ENCODE measurements at places on chromosomes 16 and 17.

DNA sequence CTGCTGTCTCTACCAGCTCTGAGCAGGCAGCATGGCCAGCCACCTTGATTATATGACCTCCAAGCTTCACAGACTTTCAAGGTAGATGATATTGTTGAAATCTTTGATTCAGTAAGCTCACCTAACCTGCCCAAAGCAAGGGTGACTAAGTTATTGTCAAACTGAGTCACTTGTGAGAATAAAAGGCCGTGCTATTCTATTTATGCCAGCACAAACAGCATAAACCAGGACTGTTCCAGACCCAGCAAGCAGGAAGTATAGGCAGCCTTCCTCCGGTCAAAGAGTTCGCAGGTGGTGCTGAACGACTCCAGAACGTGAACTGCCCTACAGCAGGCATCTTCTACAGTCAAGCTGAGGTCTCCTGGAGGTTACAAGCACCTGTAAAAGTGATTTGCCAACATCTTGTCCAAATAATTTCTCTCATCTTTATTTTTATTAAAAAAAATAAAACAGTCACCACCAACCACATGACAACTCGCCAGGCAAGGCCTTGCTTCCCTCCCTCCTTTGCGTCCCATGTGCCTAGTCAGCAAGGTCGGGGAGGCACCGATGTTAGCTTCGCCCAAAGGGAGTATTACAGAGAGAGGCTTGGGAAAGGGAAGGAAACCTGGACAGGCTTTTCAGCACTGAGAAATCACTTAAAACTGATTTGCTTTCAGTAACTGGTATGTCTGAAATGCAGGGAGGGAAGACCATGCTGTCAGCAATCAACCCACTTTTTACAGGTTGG lies 10.8 kb downstream of the ARL2BP start:
- DNase-seq = peak; percentile 16
- no peak overlapping the region for H3K4me3 ChIP-seq
- H3K36me3 ChIP-seq = peaks cover 20% of the 10 kb centered on the region
- no peak overlapping the region for H3K27ac ChIP-seq
- no peaks in the 10 kb centered on the region for H3K27me3 ChIP-seq

- H3K27me3 ChIP-seq = peaks cover 12% of the 10 kb centered on the region
- H3K4me3 ChIP-seq = no peak overlapping the region
- no peaks in the 10 kb centered on the region for H3K4me1 ChIP-seq
- no peaks in the 10 kb centered on the region for H3K36me3 ChIP-seq
These were observed 393.2 kb upstream of the MAF start for GRCh38 chr16:79993629-79994209.

DNA sequence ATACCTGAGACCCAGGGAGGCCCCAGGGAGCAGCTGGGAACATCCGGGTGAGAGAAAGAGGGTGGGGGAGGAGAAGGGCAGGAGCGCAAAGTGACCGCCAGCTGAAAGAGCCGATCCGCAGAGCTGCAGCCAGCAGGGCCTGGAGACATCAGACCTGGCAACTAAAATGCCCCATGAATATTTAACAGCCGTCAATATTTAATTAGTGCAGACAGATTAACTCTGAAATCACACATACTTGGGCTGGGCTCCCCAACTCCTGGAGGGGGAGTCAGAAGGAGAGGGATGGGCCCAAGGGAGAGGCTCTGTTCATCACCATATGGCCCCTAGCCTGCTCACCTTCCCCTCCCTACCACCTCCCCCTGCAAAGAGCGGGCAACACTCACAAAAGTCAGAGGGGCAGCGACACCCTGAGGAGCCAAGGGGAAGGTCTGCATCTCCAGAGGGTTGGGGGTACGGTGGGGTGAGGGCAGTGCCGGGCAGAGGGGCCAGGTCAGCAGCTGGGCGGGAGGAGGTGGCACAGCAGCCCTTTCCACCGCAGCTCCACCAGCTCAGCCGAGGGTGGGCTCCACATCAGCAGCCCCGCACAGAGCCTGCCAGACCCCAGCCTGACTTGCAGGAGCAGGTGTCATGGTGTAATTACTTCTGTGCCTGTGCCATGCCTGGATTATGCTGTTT lies 61.9 kb upstream of the CCL1 start:
- peaks cover 2% of the 10 kb centered on the region for H3K4me1 ChIP-seq
- H3K27ac ChIP-seq = no peak overlapping the region
- no peak for DNase-seq
- no peaks in the 10 kb centered on the region for H3K36me3 ChIP-seq
- peaks cover 70% of the 10 kb centered on the region for H3K27me3 ChIP-seq

- peaks cover 63% of the 10 kb centered on the region for H3K4me1 ChIP-seq
- peak overlapping the region; percentile 85 for H3K27ac ChIP-seq
- peak overlapping the region; percentile 70 for H3K4me3 ChIP-seq
- peaks cover 22% of the 10 kb centered on the region for H3K36me3 ChIP-seq
These were observed 64.6 kb downstream of the PLCG2 start for GRCh38 chr16:81843683-81844082.

- no peak overlapping the region for H3K4me3 ChIP-seq
- no peak overlapping the region for H3K27ac ChIP-seq
- DNase-seq = no peak
- H3K4me1 ChIP-seq = peaks cover under 1% of the 10 kb centered on the region
These were observed 27.4 kb downstream of the MYH11 start for GRCh38 chr16:15829460-15829859.

- no peak for DNase-seq
- H3K27ac ChIP-seq = no peak overlapping the region
- H3K36me3 ChIP-seq = no peaks in the 10 kb centered on the region
- no peak overlapping the region for H3K4me3 ChIP-seq
- H3K27me3 ChIP-seq = peaks cover 25% of the 10 kb centered on the region
These were observed 20.5 kb upstream of the FA2H start for GRCh38 chr16:74795104-74795503.

DNA sequence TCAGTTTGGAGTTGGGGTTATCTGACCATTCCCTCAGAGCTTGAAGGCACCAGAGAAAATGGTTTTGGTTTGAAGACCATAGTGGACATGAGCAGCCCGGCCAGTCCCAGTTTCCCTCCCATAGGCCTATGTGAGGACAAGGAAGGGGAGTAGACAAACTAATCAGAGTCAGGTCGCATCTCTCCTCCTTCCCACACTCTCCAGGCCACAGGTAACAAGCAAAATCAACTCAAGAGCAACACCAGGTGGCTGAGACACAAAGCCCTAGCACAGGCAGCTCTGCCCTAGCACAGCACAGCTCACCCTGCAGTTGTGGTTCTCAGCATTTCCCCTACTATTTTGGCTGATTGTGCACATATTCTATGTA lies 7.2 kb downstream of the SUPT4H1 start:
- peak overlapping the region; percentile 83 for H3K4me3 ChIP-seq
- H3K27ac ChIP-seq = peak overlapping the region; percentile 98
- peaks cover 92% of the 10 kb centered on the region for H3K36me3 ChIP-seq
- H3K4me1 ChIP-seq = peaks cover 92% of the 10 kb centered on the region
- H3K27me3 ChIP-seq = no peaks in the 10 kb centered on the region
- peak; percentile 87 for DNase-seq

GRCh38 chr17:77120868-77121267 lies 19.9 kb upstream of the SEC14L1 start:
- no peaks in the 10 kb centered on the region for H3K27me3 ChIP-seq
- H3K4me3 ChIP-seq = no peak overlapping the region
- H3K4me1 ChIP-seq = peaks cover 23% of the 10 kb centered on the region
- DNase-seq = no peak

DNA sequence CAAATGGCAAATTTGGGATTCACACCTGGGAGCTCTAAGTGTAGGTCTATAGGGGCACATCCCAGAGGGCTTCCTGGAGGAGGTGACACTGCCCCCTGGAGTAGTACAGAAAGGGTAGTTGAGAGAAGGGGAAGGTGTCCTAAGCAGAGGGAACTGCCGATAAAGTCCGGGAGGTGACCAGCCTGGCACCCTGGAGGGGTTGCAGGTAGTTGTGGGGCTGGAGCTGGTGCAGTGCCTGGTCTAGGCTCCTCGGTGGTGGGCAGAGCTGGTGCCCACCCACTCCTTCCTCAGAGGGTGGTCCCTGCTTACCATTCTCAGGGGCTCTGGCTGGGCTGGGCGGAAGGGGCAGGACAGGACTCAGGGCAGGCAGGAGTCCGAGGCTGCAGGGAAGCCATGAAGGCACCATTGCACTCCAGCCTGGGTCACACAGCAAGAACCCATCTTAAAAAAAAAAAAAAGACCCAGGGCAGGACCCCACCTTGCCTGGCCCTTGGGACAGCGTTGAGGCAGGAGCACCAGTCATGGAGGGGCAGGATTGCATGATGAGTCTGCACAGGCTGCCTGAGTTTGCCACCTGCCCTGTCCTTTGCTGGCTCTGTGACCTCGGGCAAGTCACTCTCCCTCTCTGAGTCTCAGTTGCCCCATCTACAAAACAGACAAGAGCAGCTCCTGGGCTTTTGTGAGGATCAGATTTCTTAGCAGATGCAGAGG lies 43.8 kb downstream of the LAT start:
- no peaks in the 10 kb centered on the region for H3K27me3 ChIP-seq
- H3K36me3 ChIP-seq = no peaks in the 10 kb centered on the region

DNA sequence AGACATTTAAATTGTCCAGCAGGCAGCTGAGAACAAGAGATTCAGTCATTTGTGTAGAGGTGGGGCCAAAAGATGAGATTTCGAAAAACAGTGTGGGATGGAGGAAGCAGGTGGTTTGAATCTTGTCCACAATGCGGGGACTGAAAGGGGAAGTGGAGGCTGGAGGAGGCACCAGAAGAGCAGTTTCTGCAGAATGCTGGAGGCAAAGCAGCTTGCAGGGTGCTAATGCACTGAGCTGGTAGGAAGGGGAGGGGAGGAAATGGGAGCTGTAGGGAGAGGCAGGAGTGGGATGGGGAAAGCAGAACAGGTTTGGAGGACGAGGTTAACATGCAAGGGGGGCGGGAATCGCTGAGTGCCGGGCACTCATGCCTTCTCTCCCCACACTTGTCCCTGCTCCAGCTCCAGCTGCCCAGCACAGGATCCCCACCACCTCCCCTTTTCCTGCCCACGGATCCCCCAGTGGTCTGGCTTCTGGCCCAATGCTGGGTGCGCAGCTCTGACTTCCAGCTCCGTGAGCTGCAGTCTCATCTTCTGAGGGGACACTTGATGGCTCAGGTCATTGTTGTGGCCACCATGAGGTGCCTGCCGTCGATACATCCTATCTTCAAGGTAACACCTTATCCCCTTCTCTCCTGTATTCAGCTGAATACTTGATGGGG lies 9.4 kb downstream of the C17orf100 start:
- peak; percentile 73 for DNase-seq
- peaks cover 3% of the 10 kb centered on the region for H3K36me3 ChIP-seq
- peaks cover 46% of the 10 kb centered on the region for H3K27me3 ChIP-seq
- H3K4me1 ChIP-seq = peaks cover 38% of the 10 kb centered on the region
- no peak overlapping the region for H3K27ac ChIP-seq

DNA sequence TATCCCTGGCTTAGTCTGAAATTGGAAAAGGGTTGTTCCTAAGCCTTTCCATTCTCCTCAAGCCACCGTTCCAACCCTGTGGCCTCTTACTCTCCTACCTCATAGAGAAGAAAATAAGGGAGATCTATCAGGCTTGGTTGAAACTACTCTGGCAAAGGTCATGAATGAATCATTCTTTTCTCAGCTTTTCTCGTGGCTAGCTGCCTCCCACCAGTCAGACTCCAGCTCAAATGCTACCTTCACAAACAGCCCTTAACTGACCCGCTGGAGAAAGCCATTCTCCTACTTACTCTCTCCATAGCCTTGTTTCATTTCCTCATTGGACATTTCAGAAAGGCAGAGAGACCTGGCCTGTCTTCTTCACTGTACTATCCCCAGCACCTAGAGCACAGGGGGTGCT lies 8.9 kb downstream of the MYH10 start:
- peaks cover 44% of the 10 kb centered on the region for H3K27me3 ChIP-seq
- no peak for DNase-seq
- no peak overlapping the region for H3K27ac ChIP-seq
- peaks cover 5% of the 10 kb centered on the region for H3K36me3 ChIP-seq
- peaks cover 12% of the 10 kb centered on the region for H3K4me1 ChIP-seq

GRCh38 chr16:1430214-1430758 lies 592 bp upstream of the PERCC1 start:
- no peaks in the 10 kb centered on the region for H3K27me3 ChIP-seq
- DNase-seq = no peak
- H3K4me3 ChIP-seq = no peak overlapping the region
- no peak overlapping the region for H3K27ac ChIP-seq
- no peaks in the 10 kb centered on the region for H3K4me1 ChIP-seq

DNA sequence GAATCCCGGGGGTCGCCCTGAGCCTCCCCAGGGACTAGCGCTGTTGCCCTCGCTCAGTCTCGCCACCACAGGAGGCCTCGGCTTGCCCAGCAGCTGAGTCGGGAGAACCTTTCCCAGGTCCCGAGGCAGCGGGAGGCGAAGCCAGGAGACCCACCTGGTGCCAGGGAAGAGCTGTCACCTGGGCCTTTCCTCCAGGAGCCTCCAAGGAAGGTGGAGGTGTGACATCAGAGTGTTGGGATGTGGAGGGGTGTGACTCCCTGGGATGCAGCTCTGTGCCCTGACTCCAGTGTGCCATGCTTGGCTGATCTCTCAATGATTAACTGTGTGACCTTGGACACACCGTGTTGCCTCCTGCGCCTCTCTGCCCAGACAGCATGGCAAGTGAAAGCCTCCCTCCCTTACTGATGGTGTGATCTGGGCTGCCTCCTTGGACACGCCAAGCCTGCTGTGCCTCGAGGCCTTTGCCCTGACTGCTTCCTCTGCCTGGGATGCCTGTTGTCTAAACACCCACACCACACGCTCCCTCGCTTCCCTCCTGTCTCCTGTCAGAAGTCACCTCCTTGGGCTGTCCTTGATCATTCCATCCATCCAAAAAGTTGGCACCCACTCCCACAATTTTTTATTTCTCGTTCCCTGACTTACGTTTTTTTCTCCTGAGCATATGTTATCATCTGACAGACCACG lies 88.0 kb downstream of the CMIP start:
- H3K4me1 ChIP-seq = peaks cover 36% of the 10 kb centered on the region
- peaks cover 3% of the 10 kb centered on the region for H3K36me3 ChIP-seq
- no peak for DNase-seq
- no peaks in the 10 kb centered on the region for H3K27me3 ChIP-seq
- H3K27ac ChIP-seq = peak overlapping the region; percentile 44

DNA sequence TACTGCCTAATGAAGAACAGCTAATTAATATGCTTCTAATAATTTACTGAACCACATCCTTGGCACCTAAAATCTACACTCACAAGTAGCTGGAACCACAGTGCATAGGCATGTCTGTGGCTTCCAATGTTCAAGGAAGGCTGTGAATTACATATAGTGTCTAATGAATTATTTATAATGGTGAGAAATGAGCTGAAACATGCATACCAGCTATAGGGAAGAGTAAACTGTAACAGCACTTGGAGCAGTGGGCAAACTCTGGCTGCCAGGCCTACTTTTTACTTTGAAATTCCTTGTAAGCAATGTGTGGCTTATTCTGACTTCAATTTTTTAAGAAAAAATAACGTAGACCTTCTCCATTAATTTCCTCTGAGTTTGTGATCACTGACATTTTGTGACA lies 953.2 kb upstream of the CDH8 start:
- no peak overlapping the region for H3K4me3 ChIP-seq
- no peaks in the 10 kb centered on the region for H3K36me3 ChIP-seq
- no peak overlapping the region for H3K27ac ChIP-seq
- no peaks in the 10 kb centered on the region for H3K27me3 ChIP-seq
- H3K4me1 ChIP-seq = no peaks in the 10 kb centered on the region

Data from activated CD8-positive, alpha-beta memory T cell treated with anti-CD3 and anti-CD28 coated beads, Interleukin-2, amount 10 ng/mL, durations not matched to agents 7 days and 5 days (primary cell).